ENCODE measurements at places on chromosomes 12 and 14. TPM values are rescaled to one million over a fixed set of nuclear protein-coding genes. Genes with fewer than 3 reads are reported as not detected.

Gene EMP1
- 577 TPM for total RNA-seq

Gene ADCY4
- 87.0 TPM for total RNA-seq

Gene ADSS1
- 1.9 TPM for total RNA-seq

Gene ADAM21
- not detected for total RNA-seq

Gene SOS2
- total RNA-seq = 21.3 TPM

Gene INSM2
- total RNA-seq = not detected

Gene DEPDC4
- 0.44 TPM for total RNA-seq

Gene HOXC12
- total RNA-seq = not detected

Gene HAL
- 0.62 TPM for total RNA-seq

GRCh38 chr14:86404425-86404824 is 874.5 kb downstream of the FLRT2 start:
- H3K27me3 ChIP-seq = no peaks in the 10 kb centered on the region
- H3K4me1 ChIP-seq = no peaks in the 10 kb centered on the region
- H3K4me3 ChIP-seq = no peak overlapping the region
- no peak for DNase-seq
- H3K36me3 ChIP-seq = no peaks in the 10 kb centered on the region

GRCh38 chr12:67832155-67832554 is 157.1 kb upstream of the IFNG-AS1 start:
- H3K4me3 ChIP-seq = no peak overlapping the region
- no peak for DNase-seq
- H3K36me3 ChIP-seq = no peaks in the 10 kb centered on the region
- no peaks in the 10 kb centered on the region for H3K27me3 ChIP-seq
- H3K27ac ChIP-seq = no peak overlapping the region
- no peaks in the 10 kb centered on the region for H3K4me1 ChIP-seq

GRCh38 chr14:90177539-90178189 is 78.7 kb upstream of the PSMC1 start:
- no peak overlapping the region for H3K4me3 ChIP-seq
- H3K36me3 ChIP-seq = no peaks in the 10 kb centered on the region
- no peaks in the 10 kb centered on the region for H3K4me1 ChIP-seq

DNA sequence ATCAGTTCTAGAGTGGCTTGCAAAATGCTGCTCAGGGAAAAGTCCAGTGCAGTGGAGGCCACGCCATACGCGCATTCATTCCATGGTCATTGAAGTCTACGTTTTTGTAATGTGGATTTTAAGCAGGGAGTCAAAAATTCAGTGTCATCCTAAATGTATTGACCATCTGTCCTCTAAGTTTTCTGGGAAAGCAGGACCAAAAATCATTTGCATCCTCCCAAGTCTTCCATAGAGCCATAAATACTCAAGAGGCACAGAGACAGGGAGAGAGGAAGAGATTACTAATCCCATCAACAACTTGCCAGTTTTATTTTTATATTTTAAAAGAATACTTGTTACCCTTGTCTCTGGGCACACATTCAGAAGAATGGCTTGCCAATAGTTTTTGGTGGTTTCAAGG is 36.9 kb downstream of the RHOJ start:
- H3K27me3 ChIP-seq = no peaks in the 10 kb centered on the region
- H3K4me1 ChIP-seq = peaks cover 7% of the 10 kb centered on the region
- no peak overlapping the region for H3K4me3 ChIP-seq
- no peak for DNase-seq
- no peak overlapping the region for H3K27ac ChIP-seq

DNA sequence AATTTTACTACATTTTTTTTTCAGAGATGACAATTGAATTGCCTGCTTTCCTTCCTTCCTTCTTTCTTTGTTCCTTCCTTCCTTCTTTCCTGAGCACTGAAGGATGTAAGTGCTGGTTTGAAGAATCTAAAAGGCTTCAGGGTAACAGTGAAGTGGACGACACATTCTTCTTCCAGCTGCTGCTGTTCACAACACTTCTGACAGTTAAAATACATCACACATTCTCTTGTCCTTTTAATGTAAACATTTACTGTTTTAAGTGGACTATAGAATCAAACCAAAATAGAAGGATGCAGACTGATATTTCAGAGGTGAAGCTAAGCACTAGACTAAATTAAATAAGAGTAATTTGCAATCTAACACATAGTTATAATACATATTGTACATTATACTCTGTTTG is 151.5 kb downstream of the MSRB3 start:
- no peak overlapping the region for H3K4me3 ChIP-seq
- H3K36me3 ChIP-seq = no peaks in the 10 kb centered on the region
- peak overlapping the region; percentile 94 for H3K27ac ChIP-seq
- peaks cover 47% of the 10 kb centered on the region for H3K4me1 ChIP-seq

GRCh38 chr12:53097564-53098353 is at the start of gene IGFBP6:
Gene IGFBP6, plus strand, starts transcription at chr12:53097667. Its CDS starts 51 bp downstream, at chr12:53097718.
- no peaks in the 10 kb centered on the region for H3K27me3 ChIP-seq
- H3K4me3 ChIP-seq = peak within 1 kb of the TSS; percentile 43
- H3K4me1 ChIP-seq = peaks cover 27% of the 10 kb centered on the region
- H3K27ac ChIP-seq = peak within 1 kb of the TSS; percentile 50
- no peaks in the 10 kb centered on the region for H3K36me3 ChIP-seq

DNA sequence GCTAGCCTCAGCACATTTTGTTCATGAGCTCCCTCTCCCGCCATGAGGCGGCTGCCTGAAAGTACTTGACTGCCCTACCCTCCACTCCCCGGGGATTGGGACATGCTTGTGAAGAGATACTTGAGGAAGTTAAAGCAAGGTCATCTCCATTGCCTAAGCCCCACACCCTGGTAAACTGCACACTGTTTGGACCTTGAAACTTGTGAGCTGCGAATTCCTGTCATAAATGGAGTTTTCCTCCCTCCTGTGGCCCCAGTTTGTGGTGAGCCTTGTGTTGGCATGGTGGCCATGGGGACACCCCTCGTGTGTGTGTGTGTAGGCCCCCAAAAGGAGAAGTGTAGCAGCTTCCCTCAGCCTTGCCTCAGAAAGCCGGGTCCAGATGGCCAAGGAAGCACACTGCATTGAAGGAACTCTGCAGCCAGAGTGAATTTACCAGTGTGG is 395.5 kb downstream of the ZFP36L1 start:
- no peak overlapping the region for H3K27ac ChIP-seq
- DNase-seq = no peak
- no peak overlapping the region for H3K4me3 ChIP-seq
- no peaks in the 10 kb centered on the region for H3K4me1 ChIP-seq
- H3K36me3 ChIP-seq = no peaks in the 10 kb centered on the region

DNA sequence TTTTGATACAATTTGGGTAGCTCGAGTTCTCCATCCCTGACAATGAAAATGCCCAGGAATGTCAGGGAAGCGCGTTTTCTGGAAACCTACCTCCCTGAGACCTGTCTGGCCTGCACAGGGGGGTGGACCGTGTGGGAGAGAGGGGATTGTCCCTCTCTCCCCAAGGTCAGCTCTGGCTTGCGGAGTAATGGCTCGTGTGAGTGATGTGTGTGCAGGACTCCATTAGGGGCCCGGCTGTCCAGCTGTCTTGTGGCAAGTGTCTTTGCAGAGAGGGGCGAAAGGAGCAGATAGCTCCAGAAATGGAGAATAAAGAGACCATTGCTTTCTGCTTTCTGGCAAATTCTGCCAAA is 215.3 kb downstream of the CHST11 start:
- H3K27ac ChIP-seq = peak overlapping the region; percentile 36
- no peak overlapping the region for H3K4me3 ChIP-seq
- no peaks in the 10 kb centered on the region for H3K27me3 ChIP-seq
- no peaks in the 10 kb centered on the region for H3K36me3 ChIP-seq
- DNase-seq = no peak
- H3K4me1 ChIP-seq = peaks cover 19% of the 10 kb centered on the region

- no peak overlapping the region for H3K27ac ChIP-seq
- H3K4me3 ChIP-seq = no peak overlapping the region
- DNase-seq = no peak
- no peaks in the 10 kb centered on the region for H3K27me3 ChIP-seq
- H3K36me3 ChIP-seq = no peaks in the 10 kb centered on the region
These were observed 22.3 kb upstream of the PWP1 start for GRCh38 chr12:107663277-107663676.

DNA sequence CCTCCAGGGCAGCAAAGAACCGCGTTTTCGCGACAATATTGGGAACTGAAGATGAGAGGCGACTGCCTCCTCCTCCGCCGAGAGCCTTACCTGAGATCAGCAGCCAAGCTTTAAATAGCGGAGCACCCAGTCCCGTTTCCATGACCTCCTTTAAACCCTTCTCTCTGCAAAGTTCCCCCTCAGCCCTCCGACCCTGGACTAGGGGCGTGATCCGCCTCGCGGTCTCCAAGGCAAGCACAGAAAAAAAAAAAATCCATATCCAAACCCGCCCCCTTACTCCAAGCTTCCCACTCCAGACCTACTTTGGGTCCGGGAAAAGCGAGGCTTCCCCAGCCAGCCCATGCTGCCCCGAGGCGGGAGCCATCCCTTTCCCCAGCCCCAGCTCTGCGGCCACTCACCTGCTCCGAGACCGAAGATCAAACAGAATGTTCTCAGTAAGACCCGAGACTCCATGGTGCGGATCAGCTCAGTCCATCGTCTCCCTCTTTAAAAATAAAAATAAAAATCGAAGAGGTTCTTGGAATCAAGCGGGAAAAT is 630 bp downstream of the NELL2 start:
- peak; percentile 4 for DNase-seq
- peaks cover 11% of the 10 kb centered on the region for H3K4me1 ChIP-seq
- H3K4me3 ChIP-seq = peak overlapping the region; percentile 10
- peaks cover 44% of the 10 kb centered on the region for H3K27me3 ChIP-seq
- no peak overlapping the region for H3K27ac ChIP-seq

DNA sequence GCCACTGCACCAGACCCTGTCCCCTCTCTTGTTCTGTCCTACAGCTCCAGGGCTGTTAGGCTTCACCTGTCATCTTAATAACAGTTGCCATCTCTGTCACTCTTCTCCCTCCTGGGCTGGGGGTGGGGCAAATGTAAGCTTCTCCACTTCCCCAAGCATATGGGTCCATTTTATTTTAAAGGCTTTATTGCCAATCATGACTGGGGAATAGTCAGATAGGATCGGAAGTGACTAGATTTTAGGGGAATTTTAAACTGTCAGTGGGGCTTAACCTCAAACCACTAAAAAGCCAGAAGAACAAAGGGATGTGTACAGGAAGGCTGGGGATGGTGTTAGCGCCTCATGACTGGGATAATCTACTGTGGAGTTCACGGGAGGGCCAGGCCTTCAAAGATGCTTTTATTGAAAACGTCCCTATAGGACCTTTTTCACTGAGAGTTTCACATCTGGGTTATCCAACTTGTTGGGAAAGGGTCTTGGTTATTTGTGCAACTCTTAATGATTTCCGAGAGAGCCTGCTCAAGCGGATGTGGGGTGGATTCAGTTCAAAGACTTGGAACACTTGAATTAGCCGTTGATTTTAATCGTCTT is 41.6 kb downstream of the CHST11 start:
- DNase-seq = no peak
- H3K27ac ChIP-seq = no peak overlapping the region
- no peaks in the 10 kb centered on the region for H3K27me3 ChIP-seq
- H3K36me3 ChIP-seq = no peaks in the 10 kb centered on the region
- no peak overlapping the region for H3K4me3 ChIP-seq

- H3K36me3 ChIP-seq = no peaks in the 10 kb centered on the region
- no peak overlapping the region for H3K27ac ChIP-seq
- H3K4me1 ChIP-seq = no peaks in the 10 kb centered on the region
- DNase-seq = peak; percentile 10
- H3K27me3 ChIP-seq = no peaks in the 10 kb centered on the region
- no peak overlapping the region for H3K4me3 ChIP-seq
These were observed 27.9 kb downstream of the ESR2 start for GRCh38 chr14:64266239-64266638.

- DNase-seq = no peak
- H3K27ac ChIP-seq = no peak overlapping the region
- H3K36me3 ChIP-seq = no peaks in the 10 kb centered on the region
- H3K4me1 ChIP-seq = no peaks in the 10 kb centered on the region
- H3K4me3 ChIP-seq = no peak overlapping the region
These were observed 25.1 kb downstream of the C12orf42 start for GRCh38 chr12:103470664-103471063.

DNA sequence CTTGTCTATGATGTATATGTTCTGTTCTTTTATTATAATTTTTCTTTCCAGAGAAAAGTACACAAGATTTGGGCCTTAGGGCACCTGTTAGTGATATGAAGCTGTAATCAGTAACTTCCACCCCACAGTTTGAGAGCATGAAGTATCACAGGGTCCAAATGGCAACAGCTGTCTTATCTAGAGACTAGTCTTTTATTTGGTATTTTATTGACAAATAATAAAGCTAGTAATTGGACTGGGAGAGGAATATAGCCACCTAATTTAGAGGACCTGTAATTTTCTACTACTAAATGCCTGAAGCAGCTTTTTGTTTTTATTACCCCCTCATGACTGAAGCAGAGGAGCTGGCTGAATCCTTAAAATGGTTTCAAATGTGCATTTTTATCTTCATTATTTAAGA is 174.8 kb downstream of the PDZRN4 start:
- no peaks in the 10 kb centered on the region for H3K4me1 ChIP-seq
- H3K27ac ChIP-seq = no peak overlapping the region
- no peak overlapping the region for H3K4me3 ChIP-seq
- H3K27me3 ChIP-seq = no peaks in the 10 kb centered on the region
- H3K36me3 ChIP-seq = no peaks in the 10 kb centered on the region

GRCh38 chr12:51837286-51837685 is 11.2 kb downstream of the FIGNL2 start:
- H3K4me3 ChIP-seq = no peak overlapping the region
- no peaks in the 10 kb centered on the region for H3K36me3 ChIP-seq
- H3K4me1 ChIP-seq = peaks cover 9% of the 10 kb centered on the region
- H3K27me3 ChIP-seq = peaks cover 2% of the 10 kb centered on the region
- H3K27ac ChIP-seq = no peak overlapping the region

GRCh38 chr12:109027767-109028166 is 6.9 kb upstream of the SVOP start:
- H3K27me3 ChIP-seq = no peaks in the 10 kb centered on the region
- H3K27ac ChIP-seq = no peak overlapping the region
- H3K36me3 ChIP-seq = no peaks in the 10 kb centered on the region

- H3K4me1 ChIP-seq = peaks cover 35% of the 10 kb centered on the region
- no peak overlapping the region for H3K4me3 ChIP-seq
- H3K27ac ChIP-seq = no peak overlapping the region
- no peaks in the 10 kb centered on the region for H3K27me3 ChIP-seq
These were observed 1.6 kb downstream of the ANKRD33 start for GRCh38 chr12:51889216-51890132.

- H3K4me1 ChIP-seq = peaks cover 41% of the 10 kb centered on the region
- no peaks in the 10 kb centered on the region for H3K36me3 ChIP-seq
- DNase-seq = peak; percentile 99
- peak overlapping the region; percentile 97 for H3K27ac ChIP-seq
- H3K27me3 ChIP-seq = no peaks in the 10 kb centered on the region
These were observed 72.2 kb downstream of the DENND5B start for GRCh38 chr12:31518680-31519227.

- H3K4me3 ChIP-seq = no peak overlapping the region
- DNase-seq = no peak
- H3K36me3 ChIP-seq = peaks cover 2% of the 10 kb centered on the region
- no peak overlapping the region for H3K27ac ChIP-seq
These were observed 165.4 kb downstream of the GCH1 start for GRCh38 chr14:54737132-54737711.

- no peak overlapping the region for H3K27ac ChIP-seq
- H3K4me3 ChIP-seq = no peak overlapping the region
- no peaks in the 10 kb centered on the region for H3K4me1 ChIP-seq
- H3K27me3 ChIP-seq = no peaks in the 10 kb centered on the region
- H3K36me3 ChIP-seq = no peaks in the 10 kb centered on the region
- DNase-seq = no peak
These were observed 52.6 kb upstream of the FBRSL1 start for GRCh38 chr12:132437252-132437932.
